Esophagus squamous epithelium (tissue), 5 donors: ENCODE measurements at places on chromosomes 6 and 20. TPM values are rescaled to one million over a fixed set of nuclear protein-coding genes. Genes with fewer than 3 reads are reported as not detected.

DNA sequence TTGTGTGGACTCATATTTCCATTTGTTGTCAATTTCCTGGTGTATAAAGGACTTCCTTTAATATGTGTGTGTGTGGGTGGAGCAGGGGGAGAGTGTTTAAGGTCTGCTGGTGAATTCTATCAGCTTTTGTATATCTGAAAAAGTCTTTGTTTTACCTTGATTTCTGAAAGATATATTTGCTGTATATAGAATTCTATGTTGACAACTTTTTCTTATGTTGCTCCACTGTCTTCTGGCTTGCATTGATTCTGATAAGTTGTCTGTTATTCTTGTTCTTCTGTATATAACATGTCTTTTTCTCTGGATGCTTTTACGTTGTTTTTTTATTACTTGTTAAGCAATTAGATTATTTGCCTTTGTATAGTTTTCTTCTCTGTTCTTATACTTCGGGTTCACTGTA, 90.0 kb upstream of the CEP162 start:
- DNase-seq, result no peak

DNA sequence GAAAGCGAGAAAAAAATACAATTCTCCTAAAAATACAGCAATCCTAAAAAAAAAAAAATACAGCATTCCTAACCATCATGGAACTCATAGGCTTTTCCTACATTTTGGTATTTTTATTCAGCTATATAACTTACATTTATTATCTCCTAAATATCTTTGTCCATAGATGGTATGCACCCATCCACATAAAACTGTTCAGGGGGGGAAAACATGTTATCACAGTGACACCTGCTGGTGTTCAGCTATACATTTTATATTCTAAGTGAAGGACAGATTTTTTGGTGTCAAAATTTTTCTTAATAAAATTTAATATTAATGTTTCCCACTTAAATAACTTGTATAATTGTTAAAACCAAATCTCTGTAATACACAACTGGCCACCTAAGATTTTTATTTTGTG, 58.0 kb downstream of the BLOC1S5 start:
- DNase-seq, result no peak

GRCh38 chr6:87944541-87944954, 103.1 kb upstream of the SPACA1 start:
- no peak for DNase-seq

DNA sequence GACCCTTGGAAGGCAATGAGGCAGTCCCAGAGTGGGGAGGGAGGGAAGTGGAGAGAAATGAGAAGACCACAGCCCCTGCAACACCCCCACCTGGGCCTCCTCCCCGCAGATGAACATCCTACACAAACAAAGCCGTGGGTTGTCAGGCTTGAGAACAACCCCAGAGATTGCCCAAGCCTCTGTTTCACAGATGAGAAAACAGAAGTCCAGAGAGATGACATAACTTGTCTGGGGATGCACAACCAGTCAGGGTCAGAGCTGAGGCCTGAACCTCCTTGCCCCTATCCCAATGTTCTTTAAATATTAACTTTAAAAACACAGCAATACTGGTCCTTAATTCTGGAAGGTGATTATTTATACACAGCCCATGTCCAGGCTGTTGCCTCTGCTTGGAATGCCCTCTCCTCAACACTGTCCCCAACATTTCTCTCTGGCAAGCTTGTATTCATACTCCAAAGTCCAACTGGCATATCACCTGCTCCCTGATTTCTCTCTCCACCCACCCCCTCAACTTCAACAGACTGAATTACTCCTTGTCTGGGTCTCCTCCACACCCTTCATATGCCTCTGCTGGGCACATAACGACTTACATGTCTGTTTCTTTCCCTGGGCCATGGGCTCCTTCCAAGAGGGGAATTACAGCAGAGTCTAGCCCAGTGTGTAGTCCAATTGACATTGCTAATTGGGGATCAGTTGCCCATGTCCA, 135.5 kb upstream of the LRFN2 start:
- no peak for DNase-seq

DNA sequence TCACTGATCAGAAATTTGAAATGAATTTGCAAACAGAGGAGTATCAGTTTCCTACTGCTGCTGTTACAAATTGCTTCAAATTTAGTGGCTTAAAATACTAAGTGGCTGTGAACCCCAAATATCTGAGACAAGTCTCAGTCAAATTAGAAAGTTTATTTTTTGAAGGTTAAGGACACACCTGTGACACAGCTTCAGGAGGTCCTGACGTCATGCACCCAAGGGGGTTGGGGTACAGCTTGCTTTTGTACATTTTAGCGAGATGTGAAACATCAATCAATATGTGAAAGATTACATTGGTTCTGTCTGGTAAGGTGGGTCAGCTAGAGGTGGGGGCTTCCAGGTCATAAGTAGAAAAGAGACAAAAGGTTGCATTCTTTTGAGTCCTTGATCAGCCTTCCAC, 21.4 kb upstream of the ZFP64 start:
- no peak for DNase-seq

- DNase-seq, result no peak
These were observed 87.7 kb upstream of the MAFB start for GRCh38 chr20:40776466-40777457.

- no peak for DNase-seq
These were observed 38.6 kb upstream of the PIM1 start for GRCh38 chr6:37131104-37131959.

GRCh38 chr6:158544428-158544827, 15.5 kb upstream of the TMEM181 start:
- no peak for DNase-seq

DNA sequence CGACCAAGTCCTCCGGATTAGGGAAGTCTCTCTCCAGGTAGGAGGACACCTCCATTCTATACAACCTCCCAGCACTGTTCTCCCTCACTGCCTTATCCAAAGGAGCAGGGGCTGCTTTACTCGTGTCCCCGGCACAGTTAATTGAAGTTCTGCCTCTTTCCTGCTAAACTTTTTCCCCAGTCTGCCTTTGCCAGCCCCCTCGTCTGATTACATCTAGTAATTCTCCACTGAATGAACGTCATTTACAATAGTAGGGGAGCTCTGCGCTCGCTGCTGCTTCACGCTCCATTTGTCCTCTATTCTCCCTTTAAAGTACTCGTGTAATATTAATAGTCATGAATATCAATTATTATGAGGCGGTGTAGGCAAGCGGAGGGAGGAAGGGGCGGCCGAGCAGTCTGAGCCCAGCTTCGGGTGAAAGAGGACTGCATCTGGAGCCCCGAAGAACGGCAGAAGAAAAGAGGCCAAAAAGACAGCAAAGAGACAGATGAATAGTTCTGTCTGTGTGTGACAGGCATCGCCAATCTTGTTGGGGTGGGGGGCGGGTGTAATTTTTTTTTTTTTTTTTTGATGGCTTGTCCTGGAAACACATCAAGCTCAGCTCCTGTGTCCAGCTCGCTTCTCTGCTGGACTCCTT, 2.9 kb downstream of the TFAP2B start:
- no peak for DNase-seq

DNA sequence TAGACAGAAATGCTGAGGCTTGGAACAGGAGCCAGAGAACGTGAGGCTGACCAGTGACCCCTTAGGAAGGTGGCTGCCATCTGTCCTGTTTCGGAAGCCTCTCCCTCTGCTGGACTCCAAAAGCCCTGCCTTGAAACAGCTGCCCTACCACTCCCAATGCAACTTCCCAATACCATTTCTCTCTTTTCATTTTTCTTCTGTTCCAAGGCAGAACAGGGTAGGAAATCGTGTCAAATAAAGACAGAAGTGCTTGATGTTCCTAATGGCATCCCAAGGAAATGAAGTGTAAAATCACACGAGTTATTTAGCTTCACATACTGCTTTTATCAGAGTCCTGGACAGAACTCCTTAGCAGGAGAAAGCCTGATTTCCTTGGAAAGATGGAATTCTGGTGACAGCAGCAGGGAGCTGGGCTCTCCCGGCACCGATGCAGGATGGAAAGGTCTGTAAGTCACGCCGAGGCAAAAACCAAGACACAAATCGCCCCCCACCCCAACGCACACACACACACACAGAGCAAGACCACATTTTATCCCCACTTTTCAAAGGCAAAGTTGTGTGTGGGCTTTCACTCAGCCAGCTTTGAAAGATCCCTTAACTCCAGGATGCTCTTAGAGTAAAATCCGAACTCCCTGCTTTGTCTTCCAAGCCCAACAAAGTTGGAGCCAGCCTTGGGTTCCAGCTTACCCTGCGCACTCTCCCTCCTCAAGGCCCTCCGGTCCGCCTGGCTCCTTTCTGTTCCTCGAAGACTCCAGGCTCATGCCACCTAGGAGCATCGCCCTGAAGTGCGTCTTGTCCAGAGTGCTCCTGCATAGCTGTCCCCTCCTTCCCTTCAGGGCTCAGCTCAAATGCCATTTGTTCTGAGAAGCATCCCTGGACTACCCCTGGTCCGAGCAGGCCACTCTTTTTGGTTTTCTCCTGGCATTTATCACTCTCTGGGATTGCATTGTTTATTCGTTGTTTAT, 11.6 kb upstream of the STX16 start:
- DNase-seq, result no peak

GRCh38 chr6:118736440-118736839, 85.0 kb upstream of the CEP85L start:
- DNase-seq, result no peak

- no peak for DNase-seq
These were observed 109.0 kb downstream of the RIN2 start for GRCh38 chr20:19867074-19867473.

DNA sequence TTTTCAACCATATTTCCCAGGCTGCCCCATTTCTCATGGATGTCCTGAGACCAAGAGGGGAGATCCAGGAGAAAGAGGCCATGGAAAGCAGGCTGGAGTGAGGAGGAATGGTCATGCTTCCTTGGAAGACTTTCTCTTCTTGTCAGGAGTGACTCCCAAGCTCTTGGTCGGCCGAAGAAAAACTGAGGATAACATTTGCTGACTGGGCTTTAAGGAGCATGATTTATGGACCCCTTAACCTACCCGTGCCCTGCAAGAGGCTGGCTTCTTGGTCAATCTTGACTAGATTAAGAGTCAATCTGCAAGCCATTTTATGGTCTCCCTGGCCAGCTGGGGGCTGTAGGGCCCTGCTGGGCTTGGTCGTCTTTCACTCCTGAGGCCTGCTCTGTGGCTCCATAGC, 22.8 kb downstream of the ADGRF4 start:
- DNase-seq, result no peak

GRCh38 chr6:114061741-114062140, 90.8 kb upstream of the HDAC2 start:
- no peak for DNase-seq

GRCh38 chr20:13251904-13252297, 30.8 kb downstream of the ISM1 start:
- no peak for DNase-seq

- DNase-seq, result no peak
These were observed 39.8 kb upstream of the SMIM29 start for GRCh38 chr6:34288581-34288980.

Gene PGC
- total RNA-seq, result not detected

Gene HRH3
- total RNA-seq, result not detected

Gene TMEM217
- 4.7 TPM for total RNA-seq

Gene KHDC3L
- total RNA-seq, result not detected

Gene TAGAP
- 3.6 TPM for total RNA-seq

Gene SNX9
- 19.9 TPM for total RNA-seq

Gene VGLL2
- not detected for total RNA-seq

Gene LRRC1
- total RNA-seq, result 23.2 TPM

Gene PAK5
- total RNA-seq, result 0.34 TPM

Gene UBE3D
- 12.4 TPM for total RNA-seq

Gene C6orf58
- total RNA-seq, result 0.85 TPM
